Activated naive CD4-positive, alpha-beta T cell treated with Interleukin-2 at 50 U/mL for 16 hours (primary cell): ENCODE measurements at places on chromosomes 3 and 15.

- DNase-seq = no peak
Measured at GRCh38 chr3:53511246-53511645, 16.8 kb downstream of the CACNA1D start.

DNA sequence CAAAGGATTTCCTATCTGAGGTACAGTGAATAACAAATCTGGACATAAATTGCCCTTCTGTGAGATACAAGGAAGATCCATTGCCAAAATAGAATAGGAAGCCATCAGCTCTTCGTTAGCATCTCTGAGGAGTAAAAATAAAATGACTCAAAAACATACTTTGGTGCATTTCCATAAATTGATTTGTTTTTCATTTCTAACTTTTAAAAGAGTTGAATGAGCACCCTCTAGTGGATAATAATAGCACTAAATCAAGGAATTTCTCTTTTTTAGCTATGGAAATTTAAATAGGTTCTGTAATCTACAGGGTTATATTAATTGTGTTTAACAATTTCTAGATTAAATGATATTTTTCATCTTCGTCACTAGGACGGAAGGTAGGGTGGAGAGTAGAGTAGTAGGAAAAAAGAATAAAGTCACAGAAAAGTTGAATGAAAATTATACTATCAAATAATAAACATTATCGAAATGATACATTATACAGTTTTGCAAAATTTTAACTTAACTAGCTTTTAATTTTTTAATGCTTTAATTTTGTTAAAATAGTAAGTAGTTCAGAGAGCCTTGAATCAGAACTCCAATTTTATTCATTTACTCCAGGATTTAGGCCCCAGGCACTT is 6.4 kb downstream of the NSUN3 start:
- no peak for DNase-seq

GRCh38 chr3:5579139-5579602 is 391.7 kb downstream of the EDEM1 start:
- no peak for DNase-seq

DNA sequence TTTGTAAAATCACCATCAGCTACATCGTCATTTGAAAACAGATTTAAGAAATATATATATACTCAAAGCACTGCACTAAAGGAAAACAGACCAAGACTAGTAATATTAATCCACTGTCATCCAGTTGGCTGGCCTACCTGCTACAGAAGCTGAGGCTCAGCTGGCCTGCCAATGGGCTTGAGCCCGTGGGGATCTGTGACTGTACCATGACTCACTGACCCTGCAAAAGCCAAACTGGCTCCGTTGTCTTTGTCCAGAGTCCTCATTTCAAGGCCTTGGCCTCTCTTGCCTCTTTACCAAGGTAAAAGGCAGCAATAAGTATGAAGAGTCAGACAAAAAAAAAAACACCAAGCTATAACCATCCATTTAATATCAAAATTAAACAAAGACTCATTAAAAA is 463.5 kb upstream of the RASGRP1 start:
- DNase-seq = no peak

GRCh38 chr3:80643421-80643820 is 875.6 kb upstream of the ROBO1 start:
- DNase-seq = no peak

DNA sequence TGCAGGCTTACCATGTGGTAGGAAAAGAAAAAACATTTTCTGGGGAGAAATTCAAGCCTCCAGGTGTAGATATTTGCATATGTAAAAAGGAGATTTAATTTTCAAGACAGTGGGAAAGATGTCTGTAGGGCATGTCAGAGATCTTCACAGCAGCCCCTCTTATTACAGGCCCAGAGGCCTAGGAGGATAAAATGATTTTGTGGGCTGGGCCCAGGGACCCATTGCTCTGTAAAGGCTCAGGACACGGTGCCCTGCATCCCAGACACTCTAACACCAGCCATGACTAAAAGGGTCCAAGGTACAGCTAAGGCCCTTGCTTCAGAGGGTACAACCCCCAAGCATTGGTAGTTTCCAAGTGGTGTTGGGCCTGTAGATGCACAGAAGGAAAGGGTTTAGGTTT is 680.1 kb downstream of the IGSF11 start:
- no peak for DNase-seq
